Uterus (tissue), 4 donors: ENCODE measurements at places on chromosomes 6 and 20.

GRCh38 chr6:158760618-158761250 is 58.4 kb downstream of the EZR start:
- DNase-seq, result no peak

- DNase-seq, result no peak
These were observed 104.0 kb downstream of the EYA2 start for GRCh38 chr20:46998477-46999240.

GRCh38 chr20:48788486-48789072 is 39.2 kb downstream of the PREX1 start:
- no peak for DNase-seq

GRCh38 chr6:27980111-27980510 is 23.1 kb downstream of the OR2B6 start:
- no peak for DNase-seq

DNA sequence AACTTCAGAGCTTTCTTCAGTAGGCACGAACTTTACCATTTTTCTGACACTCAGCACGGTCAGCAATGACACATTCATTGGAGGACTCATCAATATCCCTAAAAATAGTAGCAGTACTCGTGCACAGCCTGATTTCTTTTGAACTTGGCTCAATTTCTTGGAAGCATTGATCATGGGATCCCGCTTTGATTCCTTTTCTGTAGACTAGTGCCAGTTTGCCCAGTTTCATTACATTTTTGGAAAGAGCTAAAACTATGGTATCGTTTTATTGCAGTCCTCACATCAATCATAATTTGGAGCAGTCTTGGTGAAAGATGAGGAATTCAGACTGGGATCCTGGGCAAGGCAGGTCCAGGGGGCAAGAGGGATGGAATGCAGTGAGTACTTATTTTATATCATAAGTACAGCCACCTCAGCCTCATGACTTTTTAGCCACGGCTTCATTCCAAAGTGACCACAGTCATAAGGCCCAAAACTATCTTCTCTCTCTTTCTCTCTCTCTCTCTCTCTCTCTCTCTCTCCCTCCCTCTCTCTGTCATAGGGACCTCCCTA is 170.9 kb upstream of the AKAP12 start:
- DNase-seq, result no peak

DNA sequence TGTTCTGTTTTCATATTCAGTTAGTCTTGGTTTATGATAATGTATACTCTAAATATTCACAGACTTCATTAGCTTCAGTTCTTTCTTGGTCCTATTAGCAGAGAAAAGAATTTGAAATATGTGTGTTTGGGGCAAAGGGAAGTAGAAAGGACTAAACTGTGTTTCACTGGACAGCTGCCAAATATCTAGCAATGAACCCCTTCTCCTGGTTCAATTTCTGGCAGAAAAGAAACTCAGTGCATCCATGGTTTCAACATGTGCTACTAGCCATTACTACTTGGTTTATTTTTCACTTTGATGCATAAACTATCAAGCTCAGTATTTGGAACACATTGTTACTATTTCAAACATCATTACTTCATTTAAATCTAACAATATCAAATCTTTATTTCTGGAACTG is 43.6 kb downstream of the FBXL4 start:
- no peak for DNase-seq

GRCh38 chr6:74853991-74854390 is 351.9 kb downstream of the COL12A1 start:
- no peak for DNase-seq

GRCh38 chr6:95325916-95326315 is 251.4 kb upstream of the MANEA start:
- no peak for DNase-seq

DNA sequence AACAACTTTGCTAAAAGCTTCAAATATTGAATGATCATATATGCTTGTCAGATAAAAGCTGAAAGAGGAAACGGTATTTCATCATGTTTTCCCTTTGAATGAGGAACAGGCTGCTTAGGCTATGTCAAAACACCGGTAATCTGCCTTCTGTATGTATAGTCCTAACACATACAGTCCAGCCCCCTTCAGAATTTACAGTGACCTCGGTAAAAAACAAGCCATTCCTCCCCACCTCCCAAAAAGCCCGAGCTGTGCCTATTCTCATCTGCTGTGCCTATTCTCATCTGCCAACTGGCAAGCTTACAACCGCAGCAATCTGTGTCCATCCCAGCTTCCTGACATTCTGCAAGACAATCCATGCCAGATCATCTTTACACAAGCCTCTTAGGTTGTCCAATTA is 26.8 kb upstream of the UBE2J1 start:
- no peak for DNase-seq

GRCh38 chr20:34473262-34473883 is 42.8 kb upstream of the DYNLRB1 start:
- DNase-seq, result peak; percentile 40

DNA sequence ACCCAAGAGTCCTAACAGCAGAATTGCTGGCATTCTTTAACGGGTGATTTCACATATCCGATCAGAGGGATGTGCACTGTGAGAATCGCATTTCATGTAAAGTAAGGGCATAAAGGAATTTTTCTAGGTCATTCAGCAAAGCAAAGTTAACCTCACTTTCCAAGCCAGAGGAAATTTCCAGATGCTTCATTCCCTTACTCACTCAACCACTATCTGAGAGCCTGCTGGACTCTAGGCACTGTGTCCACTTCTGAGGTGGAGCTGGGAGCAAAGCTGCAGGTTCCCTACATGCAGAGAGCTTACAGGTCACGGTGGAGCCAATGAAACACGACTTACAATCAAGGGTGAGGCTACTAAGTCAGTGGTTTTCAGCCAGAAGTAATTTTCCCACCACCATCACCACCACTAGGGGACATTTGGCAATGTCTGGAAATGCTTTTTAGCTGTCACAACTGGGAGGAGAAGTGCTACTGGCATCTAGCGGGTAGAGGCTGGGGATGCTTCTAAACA is 34.5 kb upstream of the TSHZ2 start:
- DNase-seq, result no peak

- DNase-seq, result no peak
These were observed 18.4 kb downstream of the GNL1 start for GRCh38 chr6:30537931-30538330.

DNA sequence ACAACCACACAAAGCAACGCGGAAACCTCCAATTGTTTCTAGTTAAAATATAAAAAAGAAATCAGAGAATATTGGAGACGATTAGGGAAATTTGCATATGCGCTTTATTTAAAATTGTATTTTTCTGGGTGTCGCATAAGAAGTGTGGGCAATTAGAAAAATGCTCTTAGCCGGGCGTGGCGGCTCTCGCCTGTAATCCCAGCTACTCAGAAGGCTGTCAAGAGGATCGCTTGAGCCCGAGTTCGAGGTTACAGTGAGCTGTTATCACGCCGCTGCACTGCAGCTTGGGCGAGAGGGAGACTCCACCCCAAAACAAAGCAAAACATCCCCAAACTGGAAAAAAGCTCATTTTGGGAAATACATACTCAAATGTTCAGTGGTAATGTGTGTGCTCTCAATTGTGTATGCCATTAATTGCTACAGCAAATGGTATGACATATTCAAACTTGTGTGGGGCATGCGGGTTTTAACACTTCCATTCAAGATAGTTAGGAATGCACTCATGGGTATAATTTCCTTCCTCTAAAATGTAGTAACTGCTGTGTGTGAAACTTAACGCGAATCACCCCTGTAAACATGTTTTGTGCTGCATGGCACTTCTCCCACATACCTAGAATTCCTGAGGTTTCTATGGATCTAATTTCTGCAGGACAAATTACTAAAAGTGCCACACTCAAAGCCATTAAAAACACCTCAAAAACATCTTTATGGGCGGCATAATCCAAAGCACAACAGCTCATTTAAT is 54.7 kb upstream of the HFE start:
- DNase-seq, result no peak

DNA sequence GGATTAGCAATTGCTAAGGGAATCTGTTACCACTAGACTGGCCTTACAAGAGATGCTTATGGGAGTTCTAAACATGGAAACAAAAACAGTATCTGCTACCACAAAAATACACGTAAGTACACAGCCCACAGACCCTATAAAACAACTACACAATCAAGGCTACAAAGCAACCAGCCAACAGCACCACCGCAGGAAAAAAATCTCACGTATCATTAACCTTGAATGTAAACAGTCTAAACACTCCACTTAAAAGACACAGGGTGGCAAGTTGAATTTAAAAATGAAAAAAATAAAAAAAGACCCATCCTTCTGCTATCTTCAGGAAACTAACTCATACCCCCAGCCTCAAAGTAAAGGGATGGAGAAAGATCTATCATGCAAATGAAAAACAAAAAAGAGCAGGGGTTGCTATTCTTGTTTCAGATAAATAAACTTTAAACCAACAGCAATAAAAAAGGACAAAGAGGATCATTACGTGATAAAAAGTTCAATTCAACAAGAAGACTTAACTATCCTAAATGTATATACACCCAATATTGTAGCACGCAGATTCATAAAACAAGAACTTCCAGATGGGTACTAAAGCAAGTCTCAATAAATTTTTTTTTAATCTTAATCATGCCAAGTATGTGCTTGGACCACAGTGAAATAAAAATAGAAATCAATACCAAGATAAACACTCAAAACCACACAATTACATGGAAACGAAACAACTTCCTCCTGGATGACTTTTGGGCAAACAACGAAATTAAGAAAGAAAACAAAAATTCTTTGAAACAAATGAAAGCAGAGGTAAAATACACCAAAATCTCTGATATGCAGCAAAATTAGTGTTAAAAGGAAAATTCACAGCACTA is 52.3 kb downstream of the RNGTT start:
- DNase-seq, result no peak

DNA sequence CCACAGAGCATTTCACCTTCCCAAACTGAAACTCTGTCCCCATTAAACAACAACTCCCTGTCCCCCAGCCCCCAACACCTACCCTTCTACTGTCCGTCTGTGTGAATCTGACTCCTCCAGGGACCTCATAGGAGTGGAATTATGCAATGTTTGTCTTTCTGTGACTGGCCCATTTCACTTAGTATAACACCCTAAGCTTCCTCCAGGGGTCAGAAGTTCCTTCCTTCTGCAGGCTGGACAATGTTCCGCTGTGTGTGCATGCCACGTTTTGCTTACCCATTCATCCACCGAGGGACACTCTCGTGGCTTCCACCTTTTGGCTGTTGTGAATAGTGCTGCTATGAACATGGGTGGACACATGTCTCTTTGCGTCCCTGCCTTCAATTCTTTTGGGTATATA is 37.6 kb upstream of the MPC1 start:
- no peak for DNase-seq

- no peak for DNase-seq
These were observed 305.9 kb downstream of the CLIC5 start for GRCh38 chr6:45709781-45710220.

DNA sequence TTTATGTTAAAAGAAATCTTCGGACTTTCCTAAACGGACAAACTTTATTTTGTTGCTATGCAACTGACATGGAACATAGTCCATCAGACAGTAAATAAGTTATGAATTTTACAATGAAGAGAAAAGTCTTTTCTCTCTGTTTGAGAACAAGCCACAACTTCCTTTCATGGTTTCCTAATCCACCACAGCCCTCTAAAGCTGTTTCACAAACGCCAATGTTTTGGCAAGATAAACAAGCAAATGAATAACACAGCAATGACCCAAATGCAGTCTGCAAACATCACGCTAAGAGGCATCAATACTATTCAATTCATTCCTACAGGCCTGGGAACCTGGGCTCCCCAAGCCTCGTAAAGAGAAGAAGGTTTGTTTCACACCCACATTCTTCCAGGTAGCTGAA is 60.4 kb downstream of the HAO1 start:
- no peak for DNase-seq

DNA sequence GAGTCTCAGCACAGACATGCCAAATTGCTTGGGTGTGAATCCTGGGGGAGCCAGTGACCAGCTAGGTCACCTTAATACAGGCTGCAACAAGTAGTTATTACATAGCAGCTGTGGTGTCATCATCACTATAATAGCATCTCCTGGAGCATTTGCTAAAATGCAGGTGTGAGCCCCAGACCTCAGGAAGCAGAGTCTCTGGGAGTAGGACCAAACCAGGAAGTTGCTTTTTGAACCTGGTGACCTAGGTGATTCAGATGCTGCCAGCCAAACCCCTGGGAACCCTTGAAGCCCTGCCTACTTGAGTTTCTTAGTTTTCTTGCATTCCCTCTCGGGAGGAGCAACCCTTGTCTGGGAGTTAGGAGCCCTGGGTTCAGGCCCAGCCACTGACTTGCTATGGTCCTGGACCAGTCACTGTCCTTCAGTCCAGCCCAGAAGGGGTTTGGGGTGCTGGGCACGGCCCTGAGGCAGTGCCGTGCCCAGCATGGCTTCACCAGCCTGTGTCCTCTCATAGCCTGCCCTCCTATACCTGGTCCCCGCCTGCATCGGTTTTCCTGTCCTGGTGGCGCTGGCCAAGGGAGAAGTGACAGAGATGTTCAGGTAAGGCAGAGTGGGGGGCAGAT is 39.3 kb upstream of the ID1 start:
- no peak for DNase-seq

DNA sequence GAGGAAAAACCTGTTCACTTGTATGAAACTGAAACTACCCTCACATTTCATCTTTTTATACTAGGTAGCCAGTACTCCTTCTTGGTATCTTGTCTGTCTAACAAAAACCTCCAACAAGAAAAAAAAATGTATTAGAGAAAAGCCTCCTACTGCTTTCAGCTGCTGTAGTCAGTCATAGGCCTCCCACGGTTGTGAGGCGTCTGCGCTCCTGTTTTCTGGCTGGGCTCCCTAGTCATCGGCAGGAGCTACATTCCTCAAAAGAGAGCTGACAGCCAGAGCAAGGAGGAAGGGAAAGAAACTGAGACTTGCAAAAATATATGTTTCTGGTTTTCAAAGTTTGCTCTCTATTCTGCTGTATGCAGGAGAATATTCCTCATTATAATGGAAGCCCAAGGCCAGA is 517.0 kb downstream of the LMBRD1 start:
- DNase-seq, result no peak

DNA sequence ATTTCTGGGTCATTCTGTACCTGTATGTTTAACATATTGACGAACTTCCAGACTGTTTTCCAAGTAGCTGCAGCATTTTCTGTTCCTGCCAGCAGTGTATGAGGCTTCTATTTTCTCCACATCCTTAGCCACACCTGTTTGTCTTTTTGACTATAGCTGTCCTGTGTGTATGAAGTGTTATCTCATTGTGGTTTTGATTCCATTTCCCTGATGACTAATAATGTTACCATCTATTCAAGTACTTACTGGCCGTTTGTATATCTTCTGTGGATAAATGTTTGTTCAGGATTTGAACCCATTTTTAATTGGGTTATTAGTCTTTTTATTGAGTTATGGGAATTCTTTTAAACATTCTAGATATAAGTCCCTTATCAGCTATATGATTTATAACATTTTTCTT is 95.2 kb downstream of the JAG1 start:
- DNase-seq, result no peak

DNA sequence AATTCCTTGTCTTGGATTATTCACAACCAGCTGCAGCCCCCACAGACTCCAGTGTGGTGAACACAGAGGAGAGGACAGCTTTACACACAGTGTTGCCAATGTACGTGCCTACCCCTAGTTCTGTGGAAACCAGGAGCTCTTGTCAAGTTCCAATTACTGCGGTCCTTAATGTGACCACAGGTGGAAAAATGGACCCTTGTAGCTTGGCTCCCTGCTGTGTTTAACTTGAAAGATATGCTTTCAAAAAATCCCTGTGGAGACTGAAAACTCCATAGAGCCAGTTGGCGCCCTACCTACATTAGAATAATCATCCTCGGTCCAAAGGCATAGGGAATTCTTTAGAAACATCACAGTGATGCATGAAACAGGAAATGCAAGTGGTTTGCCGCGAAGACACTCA is 118.3 kb upstream of the SLC22A23 start:
- DNase-seq, result no peak

GRCh38 chr6:161228921-161229591 is 44.8 kb downstream of the AGPAT4 start:
- no peak for DNase-seq
